Left cardiac atrium (tissue), 4 donors: ENCODE measurements at places on chromosomes 3 and 15. TPM values are rescaled to one million over a fixed set of nuclear protein-coding genes. Genes with fewer than 3 reads are reported as not detected.

ZBED2 gene
- total RNA-seq: not detected

LIPH gene
- 0.41 TPM for total RNA-seq

DNA sequence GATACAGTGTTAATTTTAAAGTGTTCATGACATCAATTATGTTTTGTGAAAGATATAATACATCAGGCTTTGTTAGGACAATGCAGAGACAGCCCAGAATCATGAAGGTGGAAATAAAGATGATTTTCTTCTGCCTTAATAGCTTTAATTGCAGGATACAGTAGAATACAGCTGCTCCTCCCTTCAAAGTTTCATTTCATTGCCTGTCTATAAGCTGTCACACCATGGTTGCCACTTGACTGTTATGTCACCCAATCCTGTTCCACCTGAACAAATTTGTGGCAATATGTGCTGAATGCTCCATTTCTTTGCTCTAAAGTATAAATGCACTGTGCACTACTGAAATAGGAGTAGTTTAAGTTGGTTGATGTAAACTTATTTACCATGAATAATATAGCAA lies 537.8 kb upstream of the ROBO2 start:
- no peak for DNase-seq

TMED3 gene
- 37.1 TPM for total RNA-seq

DNA sequence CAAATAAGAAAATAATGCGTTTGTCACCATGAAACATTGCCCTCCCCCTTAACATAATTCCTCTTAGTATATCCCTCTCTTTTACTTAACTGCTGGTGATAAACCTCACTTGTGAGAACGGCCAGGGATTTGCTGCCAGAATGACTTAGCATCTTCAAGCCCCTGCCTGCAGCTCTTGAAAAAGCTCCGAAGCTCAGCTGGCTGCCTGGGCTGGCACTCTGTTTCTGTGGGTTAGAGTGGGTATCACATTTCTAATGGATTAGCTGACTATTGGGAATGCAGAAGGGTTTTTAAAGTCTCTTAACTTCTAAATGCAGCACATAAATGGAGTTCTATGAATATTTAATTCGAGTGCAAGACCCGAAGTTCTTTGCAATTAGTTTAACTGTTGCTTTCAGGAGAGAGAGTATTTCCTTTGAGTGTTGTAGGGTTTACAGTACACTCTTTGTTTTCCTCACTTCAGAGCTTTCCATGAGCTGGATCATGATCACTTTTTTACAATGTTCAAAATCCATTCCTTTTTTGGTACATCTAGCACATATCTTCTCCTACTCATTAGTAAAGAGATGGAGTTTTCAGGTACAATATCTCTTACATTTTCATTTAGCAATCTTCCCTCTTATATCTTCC lies 124.7 kb upstream of the RBMS3 start:
- no peak for DNase-seq

- peak; percentile 52 for DNase-seq
These were observed 18.2 kb downstream of the ABTB1 start for GRCh38 chr3:127690823-127691452.

EIF1B gene
- 210 TPM for total RNA-seq

DNA sequence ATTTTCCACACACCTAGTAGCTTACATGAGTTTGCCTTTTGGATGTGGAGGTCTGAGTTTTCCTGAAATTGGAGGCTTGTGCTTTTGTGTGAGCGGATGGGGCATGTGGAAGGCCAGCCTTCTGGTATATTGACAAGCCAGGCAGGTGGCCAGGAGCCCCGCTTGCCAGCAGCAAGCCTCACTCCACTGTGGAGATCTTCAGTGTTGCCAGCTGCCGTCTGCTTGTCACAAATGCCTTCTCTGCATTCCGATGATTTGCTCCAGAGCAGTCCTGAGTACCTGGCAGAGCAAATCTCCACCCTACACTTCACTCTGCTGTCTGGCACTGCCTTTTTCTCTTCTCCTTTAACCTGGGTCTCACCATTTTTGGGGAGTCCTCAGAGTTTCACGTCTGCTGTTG lies 29.1 kb upstream of the CHST2 start:
- DNase-seq: no peak

CCR9 gene
- total RNA-seq: not detected

GRCh38 chr15:28897861-28898585 lies 12.2 kb downstream of the APBA2 start:
- DNase-seq: no peak

DNA sequence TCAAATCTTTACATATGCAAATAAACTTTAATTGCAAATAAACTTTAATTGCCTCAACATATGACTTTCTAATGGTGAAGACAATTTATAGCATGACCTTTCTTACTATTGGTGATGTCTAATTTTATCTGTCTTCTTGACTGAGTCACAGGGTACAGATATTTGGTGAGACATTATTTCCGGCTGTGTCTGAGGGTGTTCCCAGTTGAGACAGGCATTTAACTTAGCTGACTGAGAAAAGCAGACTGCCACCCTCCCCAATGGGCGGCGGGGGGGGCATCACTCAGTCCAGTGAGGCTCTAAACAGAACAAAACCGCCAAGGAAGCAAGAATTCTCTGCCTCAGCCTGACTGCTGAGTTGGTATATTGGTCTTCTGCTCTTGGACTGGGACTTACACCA lies 160.0 kb downstream of the TBL1XR1 start:
- no peak for DNase-seq

- DNase-seq: no peak
These were observed 70.1 kb upstream of the MEF2A start for GRCh38 chr15:99495430-99496301.

CFAP44 gene
- 3.2 TPM for total RNA-seq

DNA sequence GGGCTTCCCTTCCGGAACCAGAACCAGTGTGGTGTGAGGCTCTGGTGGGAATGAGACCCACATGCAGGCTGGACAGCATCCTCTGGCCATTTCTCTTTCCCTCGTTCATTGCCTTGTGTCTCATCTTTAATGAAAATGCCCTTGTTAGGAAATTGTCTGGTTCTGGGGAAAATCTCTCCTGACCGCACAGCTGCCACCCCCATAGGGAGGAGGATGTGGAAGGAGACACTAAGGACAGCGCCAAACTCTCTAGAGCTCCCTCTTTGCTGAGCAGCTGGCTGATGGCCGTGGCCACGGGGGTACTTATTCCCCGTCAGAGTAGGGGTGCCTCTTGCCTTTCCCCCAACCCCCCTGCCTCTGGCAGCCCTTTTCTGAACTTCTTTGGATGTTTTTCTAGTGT lies 297.6 kb upstream of the C2CD4B start:
- DNase-seq: no peak

- DNase-seq: no peak
These were observed 116.5 kb upstream of the CMC1 start for GRCh38 chr3:28124882-28125281.

- DNase-seq: peak; percentile 50
These were observed 31.8 kb downstream of the FSTL1 start for GRCh38 chr3:120418866-120419490.

- peak; percentile 72 for DNase-seq
These were observed 1.7 kb upstream of the SLC2A2 start for GRCh38 chr3:171028025-171028778.

DNA sequence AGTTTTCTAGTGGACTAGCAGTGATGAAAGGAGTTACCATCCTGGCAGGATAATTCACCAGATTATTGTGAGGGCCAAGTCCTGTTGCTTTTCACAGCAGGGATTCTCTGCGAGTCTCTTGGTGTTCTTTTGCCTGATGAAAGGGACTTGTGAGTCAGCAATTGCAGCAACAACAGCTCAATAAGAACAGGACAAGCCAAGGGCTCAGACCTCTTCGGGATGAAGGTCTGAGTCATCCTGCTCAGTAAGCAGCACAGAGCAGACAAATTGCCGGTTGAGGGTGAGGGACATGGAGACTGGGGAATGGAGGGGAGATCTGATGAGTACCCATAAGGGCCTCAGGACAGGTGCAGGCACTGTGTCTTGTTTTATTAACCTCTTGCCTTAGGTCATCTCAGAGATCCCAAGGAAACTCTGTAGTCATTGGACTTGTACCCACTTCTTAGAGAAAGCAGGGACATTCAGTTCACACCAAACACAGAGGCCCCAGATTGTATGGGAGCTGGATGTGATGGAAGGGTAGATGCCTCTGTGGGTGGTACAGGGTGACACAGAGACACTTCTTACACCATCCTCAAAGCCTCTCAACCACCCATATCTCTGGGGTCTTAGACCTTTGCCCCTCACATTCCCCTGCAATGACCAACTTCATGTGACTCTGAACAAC lies 173.8 kb upstream of the TLE3 start:
- no peak for DNase-seq

- DNase-seq: no peak
These were observed 26.9 kb downstream of the GABPB1 start for GRCh38 chr15:50328116-50328515.

DNA sequence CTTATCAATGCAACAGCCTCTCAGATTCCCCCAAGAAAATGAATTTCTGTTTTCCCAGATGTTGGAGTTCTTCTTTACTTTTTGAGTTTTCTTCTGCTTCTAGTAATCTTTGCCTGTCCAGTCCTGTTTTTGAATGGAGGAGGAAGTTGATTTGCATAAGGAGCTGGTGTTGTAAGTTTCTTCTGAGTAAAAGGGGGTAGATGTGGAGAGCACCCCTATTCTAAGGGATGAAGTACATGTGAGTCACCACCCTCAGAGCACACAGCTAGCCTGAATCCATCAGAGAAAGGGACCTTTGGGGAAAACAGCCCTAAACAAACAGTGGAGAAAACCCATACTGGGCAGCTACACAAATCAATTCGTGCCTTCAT lies 34.5 kb downstream of the ACAA1 start:
- no peak for DNase-seq

DNA sequence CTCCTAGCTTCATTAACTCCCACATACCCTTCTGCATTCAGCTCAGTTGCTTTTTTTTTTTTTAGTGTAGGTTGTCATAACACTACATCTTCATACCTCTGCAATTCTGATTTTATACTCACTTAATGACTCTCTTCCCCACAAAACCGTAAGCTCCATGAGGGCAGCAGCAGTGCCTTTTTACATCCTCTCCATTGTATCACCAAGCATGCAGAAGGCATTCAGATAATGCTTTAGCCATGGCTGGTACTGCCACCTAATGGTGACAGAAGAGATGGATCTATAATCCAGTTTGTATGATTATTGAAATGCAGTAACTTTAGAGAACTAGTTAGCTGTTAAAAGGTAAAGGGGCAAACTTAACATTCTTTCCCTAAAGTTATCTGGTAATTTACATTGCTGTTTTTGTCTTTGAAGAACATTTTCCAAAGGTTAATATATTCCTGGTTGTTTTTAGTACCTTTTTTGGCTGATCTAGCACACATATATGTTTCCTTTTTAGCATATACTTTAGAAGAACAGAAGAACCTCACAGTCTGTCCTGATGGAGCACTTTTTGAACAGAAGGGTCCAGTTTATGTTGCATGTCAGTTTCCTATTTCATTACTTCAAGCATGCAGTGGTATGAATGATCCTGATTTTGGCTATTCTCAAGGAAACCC lies 36.8 kb downstream of the ATP1B3 start:
- no peak for DNase-seq

GRCh38 chr3:138914870-138915502 lies 32.0 kb downstream of the FOXL2 start:
- no peak for DNase-seq

DNA sequence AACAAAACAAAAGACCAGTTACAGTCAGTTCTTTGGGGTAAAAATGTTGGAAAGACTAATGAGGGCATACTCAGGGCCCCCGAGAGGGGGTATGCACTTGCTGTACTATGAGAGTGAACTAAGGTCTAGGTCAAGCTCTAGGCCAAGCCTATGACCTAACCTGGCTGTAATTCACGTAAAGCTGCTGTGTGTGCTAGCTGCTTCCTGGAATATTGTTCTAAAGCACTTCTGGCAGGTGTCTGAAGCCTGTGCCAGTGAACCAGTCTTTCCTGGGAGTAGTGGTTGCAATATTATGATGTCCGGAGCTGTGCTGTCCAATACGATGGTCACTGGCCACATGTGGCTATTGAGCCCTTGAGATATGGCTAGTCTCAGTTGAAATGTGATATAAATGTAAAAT lies 13.1 kb upstream of the CX3CR1 start:
- no peak for DNase-seq

WDR49 gene
- 7.5 TPM for total RNA-seq

GRCh38 chr3:34890247-34890646 lies 749.1 kb upstream of the ARPP21 start:
- DNase-seq: no peak

DNA sequence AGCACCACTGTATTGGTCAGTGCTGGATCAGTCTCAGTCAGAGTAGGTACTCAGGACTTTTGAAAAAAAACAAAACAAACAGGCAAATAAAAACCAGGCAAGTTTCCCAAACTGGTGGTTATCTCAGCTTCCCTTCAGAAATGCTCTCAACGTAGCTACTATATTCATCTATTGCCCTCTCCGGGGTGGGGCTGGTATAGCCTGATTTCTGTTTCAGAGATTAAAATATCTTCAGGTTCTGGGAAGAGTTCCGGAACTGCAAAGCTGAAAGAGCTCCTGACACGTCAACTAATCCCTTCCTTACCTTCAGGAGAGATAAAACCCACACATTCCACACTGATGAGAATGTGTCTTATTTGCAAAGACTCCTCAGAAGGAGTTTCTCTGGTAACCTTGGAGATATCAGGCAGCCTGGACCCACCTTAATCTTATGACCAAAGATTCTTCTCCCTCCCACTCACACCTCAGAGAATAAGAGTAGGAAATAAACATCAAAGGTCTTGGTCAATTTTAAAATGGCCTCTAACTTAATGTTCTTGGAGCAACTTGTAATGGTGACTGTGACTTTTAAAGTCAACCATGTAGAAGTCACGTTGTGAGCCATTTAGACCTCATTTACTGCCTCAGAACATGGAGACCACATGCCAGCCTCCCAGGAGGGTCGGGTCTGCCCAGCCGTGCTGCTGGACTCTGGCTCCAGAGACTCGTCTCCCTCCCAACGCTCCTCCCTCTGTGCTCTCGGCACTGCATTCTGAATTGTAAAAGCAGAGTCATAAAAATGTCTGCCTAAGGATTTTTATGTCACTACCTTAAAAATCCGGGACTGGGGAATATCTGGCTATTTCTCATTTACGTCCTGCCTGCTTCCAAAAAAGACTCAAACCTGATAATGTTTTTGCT lies 53.8 kb downstream of the CDCP1 start:
- no peak for DNase-seq

DNA sequence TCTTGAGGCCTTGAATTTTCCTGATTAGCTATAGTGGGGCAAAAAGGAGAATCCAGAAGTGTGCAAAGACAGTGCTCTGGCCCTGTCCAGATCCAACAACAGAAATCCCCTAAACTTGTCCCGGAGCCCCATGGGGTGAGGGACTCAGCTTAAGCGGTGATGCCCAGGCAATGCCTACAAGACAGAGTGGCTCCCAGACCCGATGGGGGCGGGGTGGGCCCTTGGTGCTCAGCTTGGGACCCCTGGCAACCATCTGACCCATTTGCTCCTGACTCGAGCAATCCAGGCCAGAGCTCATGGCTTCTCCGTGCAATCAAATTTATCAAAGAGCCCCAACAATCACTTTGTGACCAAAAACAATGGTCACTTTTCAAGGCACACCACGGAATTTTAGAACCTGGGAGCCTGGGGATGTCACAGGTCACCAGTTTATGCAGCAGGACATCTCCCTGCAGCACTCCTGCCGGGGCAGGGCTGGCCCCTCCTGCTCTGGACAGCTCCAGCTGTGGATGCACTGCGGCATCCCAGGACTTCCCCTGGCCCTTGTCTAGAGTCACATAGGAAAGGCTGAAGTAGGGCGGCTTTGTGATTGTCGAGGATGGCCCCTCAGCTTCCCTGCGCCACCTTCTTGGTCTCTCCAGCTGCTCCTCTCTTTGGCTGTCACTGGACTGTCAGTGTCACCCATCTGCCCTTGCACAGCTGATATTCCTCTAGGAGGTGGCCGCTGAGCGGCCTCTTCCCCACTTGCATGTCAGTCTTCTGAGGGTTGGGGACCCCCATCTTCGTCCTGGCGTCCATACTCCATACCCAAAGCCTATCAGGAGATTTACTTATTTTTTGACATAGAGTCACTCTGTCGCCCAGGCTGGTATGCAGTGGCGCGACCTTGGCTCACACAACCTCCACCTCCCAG lies 28.4 kb downstream of the RGMA start:
- DNase-seq: no peak
